Activated CD4-positive, alpha-beta T cell treated with anti-CD3 and anti-CD28 coated beads, Interleukin-2, amount 10 ng/mL, durations not matched to agents 7 days and 5 days (primary cell): ENCODE measurements at places on chromosomes 1 and 21.

- no peak for DNase-seq
Measured at GRCh38 chr1:76402128-76402527, 327.6 kb downstream of the ST6GALNAC3 start.

- DNase-seq, result peak; percentile 45
Measured at GRCh38 chr1:175072099-175072951, 4.7 kb downstream of the TNN start.

- DNase-seq, result no peak
Measured at GRCh38 chr1:119687434-119688079, 24.2 kb upstream of the PHGDH start.

DNA sequence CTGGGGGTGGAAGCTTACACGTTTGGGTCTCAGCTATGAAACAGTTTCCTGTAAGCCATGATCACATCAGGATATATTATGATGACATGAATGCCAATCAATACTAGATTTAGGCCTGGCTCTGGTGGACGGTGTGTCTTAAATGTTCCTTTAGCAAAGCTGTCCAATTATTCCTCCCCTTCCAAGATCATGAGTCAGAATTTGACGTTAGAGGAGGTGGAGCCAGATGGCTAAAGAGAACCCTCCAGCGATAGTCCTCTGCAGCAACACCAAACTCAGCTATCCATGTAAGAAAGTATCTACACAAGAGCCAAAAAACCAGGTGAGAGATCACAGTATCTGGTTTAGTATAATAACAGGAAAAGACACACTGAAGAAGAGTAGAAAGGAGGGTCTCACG is 47.8 kb downstream of the PACC1 start:
- no peak for DNase-seq

- DNase-seq, result no peak
Measured at GRCh38 chr21:40053007-40053406, 185.8 kb downstream of the PCP4 start.

GRCh38 chr1:53586765-53587164 is 127.6 kb downstream of the DMRTB1 start:
- DNase-seq, result no peak

- no peak for DNase-seq
Measured at GRCh38 chr21:40623528-40623927, 223.4 kb downstream of the DSCAM start.

DNA sequence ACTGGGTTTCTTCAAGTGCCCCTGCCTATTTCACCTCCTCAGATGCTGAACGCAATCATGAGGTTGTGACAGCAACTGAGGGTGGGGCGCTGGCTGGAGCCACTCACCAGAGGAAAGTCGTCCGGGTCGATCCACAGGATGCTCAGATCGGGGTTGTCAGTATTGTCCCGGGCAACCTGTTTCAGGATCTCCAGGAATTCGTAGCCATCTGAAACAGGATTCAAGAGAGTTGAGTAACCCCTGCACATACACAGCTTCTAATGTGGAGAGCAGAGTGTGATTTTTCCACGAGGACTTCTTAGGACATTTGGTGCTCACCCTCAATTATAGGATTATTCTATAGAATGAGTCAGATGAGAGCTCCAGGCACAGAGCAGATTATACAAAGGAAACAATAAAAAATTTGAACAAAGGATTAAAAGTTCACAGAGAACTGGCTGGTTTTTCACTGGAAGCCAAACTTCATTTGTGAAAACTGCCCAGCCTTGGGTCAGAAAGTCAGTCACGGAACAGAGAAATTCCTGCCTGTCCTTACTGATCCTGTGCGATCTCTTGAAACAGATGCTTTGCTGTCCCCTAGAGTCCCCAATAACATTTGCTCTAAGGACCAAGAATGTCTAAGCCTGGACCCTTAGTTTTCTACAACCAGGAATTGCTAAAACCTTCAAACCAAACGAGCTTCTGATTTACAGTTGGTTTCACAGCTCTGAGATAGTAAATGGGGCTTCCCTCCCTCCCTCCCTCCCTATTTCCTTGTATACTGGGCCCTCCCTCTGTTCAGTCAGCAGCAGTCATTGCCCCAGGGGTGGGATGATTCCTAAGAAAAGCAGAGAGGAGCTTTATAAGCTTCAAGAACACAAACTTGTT is 63.2 kb downstream of the CASQ2 start:
- no peak for DNase-seq
